ENCODE measurements at places on chromosomes 4 and X. TPM values are rescaled to one million over a fixed set of nuclear protein-coding genes. Genes with fewer than 3 reads are reported as not detected.
A peak's percentile ranks its signal among the peaks of the same experiment; 100 is the strongest.

DNA sequence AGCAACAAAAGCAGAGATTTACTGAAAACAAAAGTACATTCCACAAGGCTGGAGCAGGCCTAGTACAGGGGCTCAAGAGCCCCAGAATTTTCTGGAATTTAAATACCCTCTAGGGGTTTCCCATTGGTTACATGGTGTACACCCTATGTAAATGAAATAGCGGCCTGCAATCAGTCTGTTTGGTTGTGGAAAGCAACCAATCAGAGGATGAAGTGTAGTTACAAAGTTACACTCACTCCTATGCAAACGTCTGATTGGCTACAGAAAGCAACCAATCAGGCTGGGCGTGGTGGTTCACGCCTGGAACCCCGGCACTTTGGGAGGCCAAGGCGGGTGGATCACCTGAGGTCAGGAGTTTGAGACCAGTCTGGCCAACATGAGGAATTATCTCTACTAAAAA is 13.8 kb upstream of the TXLNG start:
- DNase-seq = no peak

DNA sequence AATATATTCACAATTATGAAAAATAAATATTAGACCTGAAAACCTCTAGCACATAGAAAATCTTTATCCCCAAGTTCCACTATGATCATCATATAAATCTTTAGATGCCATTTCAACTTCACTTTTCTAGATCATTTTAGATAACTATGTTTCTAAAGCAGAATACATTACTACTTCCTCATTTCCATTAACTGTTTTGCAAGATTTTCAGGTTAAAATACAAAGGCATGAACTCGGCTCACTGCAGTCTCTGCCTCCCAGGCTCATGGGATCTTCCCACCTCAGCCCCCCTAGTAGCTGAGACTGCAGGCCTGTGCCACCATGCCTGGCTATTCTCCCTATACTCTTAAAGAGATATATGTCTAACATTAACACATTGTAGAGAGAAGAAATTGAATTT is 1365.9 kb upstream of the AGA start:
- no peak for DNase-seq

- no peak for DNase-seq
Observed at GRCh38 chrX:153190381-153190780, 11.3 kb downstream of the MAGEA1 start.

GRCh38 chr4:38570647-38571276 is 93.2 kb upstream of the KLF3 start:
- DNase-seq = no peak

DNA sequence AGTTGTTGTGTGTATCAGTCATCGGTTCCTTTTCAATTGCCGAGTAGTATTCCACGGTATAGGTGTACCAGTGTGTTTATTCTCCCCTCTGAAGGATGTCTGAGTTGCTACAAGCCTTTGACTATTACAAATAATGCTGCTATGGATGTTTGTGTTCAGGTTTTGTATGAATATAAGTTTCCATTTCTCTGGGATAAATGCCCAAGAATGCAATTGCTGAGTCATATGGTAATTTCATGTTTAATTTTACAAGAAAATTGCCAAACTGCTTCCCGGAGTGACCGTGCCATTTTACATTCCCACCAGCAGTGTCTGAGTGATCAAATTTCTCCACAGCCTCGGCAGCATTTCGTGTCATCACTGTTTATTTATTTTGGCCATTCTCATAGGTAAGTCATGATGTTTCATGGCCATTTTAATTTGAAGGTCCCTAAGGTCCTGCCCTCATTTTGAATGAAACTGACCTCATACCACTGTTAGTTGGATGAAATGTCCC is 73.9 kb downstream of the IRF2 start:
- no peak for DNase-seq

DNA sequence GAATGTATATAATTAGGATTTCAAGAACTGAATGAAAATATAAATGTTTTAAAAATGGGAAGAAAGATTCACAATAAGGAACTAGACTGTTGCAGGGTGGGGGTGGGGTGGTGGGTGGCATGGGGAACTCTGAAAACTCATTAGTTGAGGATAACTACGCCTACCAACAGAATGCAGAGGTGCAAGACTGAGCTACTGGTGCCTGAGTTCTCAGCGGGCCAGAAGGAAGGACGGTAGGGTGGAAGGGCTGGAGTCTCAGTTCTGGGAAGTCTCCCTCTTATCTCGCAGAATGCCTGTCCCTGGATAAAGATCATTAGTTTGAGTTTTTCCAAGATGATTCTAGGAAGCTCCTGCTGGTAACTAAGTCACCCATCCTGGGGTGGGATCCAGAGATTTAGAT is 1.3 kb upstream of the SOD3 start:
- DNase-seq = no peak

GRCh38 chr4:86250619-86251018 is 109.2 kb downstream of the MAPK10 start:
- no peak for DNase-seq

GRCh38 chr4:76748649-76749048 is 149.3 kb downstream of the SOWAHB start:
- peak; percentile 49 for DNase-seq

DNA sequence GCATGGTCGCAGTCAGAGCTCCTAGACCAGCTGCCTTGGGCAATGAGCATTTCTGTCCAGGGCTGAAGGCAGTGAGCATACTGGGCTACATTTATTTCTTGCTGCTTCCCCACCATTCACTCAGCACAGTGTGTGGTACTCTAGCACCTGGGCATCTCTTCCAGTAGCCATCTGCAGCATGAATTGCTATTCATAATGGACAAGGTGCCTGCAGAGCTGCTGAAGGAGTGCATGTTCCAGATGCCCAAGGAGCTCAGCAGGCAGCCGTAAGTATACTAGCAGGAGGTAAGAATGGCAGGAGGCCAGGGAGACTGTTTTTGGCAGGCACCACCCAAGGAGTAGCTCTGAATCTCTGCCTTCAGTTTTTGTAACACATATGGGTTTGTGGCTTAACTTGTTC is 110.4 kb upstream of the RXFP1 start:
- no peak for DNase-seq

- DNase-seq = no peak
Observed at GRCh38 chr4:30939069-30939468, 218.9 kb downstream of the PCDH7 start.

- no peak for DNase-seq
Observed at GRCh38 chr4:82293304-82293703, 80.5 kb downstream of the HNRNPD start.

- no peak for DNase-seq
Observed at GRCh38 chr4:7212101-7212674, 19.9 kb downstream of the SORCS2 start.

- no peak for DNase-seq
Observed at GRCh38 chrX:72280321-72280845, 3.3 kb upstream of the RPS4X start.

GRCh38 chr4:8372506-8372905 is 68.0 kb downstream of the ACOX3 start:
- DNase-seq = peak; percentile 39

DNA sequence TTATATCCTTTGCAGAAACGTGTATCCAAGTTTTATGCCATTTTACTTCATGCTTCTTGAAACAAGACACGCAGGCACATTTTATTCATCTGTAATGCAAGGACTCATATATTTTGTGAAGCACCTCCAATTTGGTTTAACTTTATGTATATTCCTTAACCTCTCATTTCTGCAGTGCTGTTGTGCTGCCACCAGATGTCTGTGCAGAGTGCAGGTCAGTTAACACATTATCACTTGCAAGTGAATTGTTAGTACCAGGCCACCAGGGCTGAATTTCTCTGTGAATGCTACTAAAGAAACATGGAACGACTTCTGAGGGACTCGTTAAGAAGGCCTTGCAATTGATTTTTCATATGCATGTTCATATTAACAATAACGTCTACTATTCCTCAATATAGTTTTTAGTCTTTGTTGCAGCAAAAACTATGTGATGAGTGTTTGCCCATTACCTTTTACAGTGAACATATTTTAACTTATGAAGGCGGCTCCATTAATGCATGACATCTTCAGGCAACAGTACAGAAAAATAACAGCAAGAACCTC is 770.3 kb downstream of the NLGN4X start:
- no peak for DNase-seq

- DNase-seq = no peak
Observed at GRCh38 chr4:142585411-142585810, 260.7 kb downstream of the INPP4B start.

- no peak for DNase-seq
Observed at GRCh38 chrX:3787856-3788255, 74.4 kb upstream of the PRKX start.

- no peak for DNase-seq
Observed at GRCh38 chrX:43975796-43976195, 2.6 kb upstream of the NDP start.

DNA sequence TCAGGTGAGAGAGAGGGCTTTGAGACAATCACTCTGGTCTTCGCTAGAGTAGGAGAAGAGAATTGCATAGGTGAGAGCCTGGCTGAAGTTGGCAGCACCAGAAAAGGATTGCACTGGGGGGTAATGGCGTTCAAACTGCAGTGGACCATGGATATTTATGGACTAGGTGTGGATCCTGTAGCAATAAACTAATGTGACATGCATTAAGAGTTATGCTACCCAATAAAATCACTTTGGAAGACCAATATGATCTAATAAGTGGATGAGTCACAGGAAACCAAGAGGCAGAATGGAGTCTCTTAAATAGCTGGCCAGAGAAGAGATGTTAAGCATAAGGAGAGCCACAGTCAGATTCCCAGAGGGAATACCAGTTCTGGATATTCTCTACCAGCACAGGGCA is 259.8 kb downstream of the FBXO8 start:
- DNase-seq = no peak

GRCh38 chrX:43881410-43882293 is 598 bp downstream of the MAOB start:
- DNase-seq = peak; percentile 29

DNA sequence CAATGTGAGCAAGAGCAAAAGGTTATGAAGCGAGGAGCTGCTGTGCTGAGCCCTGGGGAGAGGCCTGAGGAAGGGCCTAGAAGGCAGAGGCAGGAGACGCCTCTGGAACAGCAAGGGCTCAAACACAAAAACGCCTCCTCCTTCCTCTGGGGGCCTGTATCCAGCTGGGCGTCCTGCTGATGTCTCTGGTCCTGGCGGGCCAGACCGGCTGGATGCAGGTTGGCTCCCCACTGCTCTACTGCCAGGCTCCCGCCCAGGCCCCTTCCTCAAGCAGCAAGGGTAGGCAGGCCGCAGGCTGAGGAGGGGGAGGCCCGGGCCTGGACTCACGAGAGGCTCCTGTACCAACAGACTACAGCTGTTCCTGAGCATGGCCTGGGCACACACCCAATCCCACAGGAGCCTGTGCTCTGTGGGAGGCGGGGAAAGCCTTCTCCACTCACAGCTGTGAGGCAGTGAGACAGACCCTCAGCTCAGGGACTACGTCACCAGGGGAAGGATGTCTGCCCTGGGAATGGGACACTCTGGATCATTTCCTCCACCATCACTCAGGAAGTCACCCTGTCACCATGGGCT is 2.3 kb downstream of the HAUS7 start:
- DNase-seq = peak; percentile 44

GRCh38 chrX:118595501-118596042 is 100.0 kb downstream of the DOCK11 start:
- no peak for DNase-seq

DNA sequence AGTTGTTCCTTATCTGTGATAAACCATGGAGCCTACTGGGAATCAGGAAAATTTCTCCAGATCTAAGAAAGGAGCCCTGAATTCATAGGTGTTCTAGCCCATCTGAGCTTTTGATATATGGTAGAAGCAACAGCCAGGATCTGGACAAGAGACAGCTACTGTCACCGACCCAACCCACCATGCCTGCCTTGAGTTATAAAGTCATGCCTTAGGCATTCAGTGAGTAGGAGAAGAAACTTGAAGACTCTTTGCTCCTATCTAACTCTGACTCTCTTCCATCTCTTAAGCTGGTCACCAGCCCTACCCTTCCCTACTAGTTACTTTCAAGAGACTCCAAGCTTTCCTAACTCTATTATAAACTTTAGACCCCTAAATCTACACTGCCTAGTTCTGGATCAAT is 83.9 kb upstream of the FAM9B start:
- DNase-seq = no peak

- no peak for DNase-seq
Observed at GRCh38 chr4:159069922-159070321, 33.0 kb upstream of the RAPGEF2 start.

DNA sequence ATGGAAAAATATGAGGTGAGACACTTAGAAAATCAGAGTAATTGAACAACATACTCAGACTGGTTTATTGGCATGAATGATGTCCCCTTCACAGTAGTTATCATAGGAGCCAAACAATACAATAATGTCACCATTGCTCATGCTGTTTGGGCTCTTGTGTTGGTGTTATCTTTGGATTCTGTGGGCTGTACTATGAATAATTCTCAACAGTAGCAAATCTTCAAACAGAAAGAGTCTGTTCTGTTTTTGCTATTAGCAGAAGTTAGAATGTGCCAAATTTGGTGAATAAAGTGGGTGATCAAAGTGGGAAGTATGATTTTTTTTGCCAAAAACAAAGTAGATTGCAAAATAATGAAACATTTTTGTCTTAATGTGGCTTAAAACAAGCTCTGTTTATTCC is 58.3 kb downstream of the GRID2 start:
- DNase-seq = no peak

DNA sequence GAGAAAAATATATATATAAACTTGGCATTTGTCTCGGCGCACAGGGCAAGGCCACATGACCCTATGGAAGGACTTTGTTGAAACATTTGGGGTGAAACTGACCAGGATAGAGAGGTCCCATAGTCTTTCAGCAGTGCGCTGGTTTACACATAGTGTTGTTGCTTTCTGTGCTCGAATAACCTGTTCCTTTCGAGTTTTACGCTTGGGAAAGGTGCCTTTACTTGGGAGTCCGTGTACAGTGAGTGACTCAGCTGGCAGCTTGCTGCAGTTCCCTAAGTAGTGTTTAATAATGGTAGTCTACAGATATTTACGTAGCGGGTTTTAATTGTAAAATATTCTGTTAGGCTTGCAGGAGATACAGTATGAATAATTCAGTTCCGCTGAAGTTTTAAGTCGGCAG is 578 bp downstream of the APOOL start:
- no peak for DNase-seq

DNA sequence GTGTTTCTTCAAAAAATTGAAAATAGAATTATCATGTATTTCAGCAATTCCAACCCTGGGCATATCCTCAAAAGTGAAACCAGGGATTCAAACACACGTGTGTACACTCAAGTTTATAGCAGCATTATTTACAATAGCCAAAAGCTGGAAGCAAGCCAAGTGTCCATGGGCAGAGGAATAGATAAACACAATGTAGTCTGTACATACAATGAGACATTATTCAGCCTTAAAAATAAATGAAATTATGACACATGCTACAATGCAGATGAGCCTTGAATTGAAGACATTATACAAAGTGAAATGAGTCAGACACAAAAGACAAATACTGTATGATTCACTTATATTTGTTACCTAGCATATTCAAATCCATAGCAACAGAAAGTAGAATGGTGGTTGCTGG is 853.4 kb downstream of the STIM2 start:
- DNase-seq = no peak

The USP27X gene
- 2.3 TPM for total RNA-seq

The PNMA5 gene
- total RNA-seq = not detected

The CLNK gene
- not detected for total RNA-seq

The GAR1 gene
- total RNA-seq = 1.8 TPM

The SH2D1A gene
- 1.7 TPM for total RNA-seq

The CT55 gene
- total RNA-seq = not detected
